ENCODE measurements at places on chromosomes 7 and 10.

DNA sequence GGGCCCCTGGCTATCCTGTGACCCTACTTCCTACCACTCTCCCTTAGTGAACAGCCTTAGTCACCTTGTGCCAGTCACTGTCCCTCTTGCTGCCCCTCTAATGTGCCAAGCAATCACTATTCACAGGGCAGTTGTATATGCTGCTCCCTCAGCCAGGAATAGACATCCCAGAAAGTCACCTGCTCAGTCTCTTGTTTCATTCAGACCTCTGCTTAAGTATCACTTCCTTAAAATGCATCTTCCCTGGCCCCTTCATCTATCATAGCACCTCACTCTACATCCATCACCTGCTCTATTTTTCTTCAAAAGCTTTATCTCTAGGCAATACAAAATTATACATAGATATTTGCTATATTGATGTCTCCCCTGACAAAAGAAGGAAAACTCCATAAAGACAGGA, 328.4 kb upstream of the NFE2L3 start:
- no peak for DNase-seq

DNA sequence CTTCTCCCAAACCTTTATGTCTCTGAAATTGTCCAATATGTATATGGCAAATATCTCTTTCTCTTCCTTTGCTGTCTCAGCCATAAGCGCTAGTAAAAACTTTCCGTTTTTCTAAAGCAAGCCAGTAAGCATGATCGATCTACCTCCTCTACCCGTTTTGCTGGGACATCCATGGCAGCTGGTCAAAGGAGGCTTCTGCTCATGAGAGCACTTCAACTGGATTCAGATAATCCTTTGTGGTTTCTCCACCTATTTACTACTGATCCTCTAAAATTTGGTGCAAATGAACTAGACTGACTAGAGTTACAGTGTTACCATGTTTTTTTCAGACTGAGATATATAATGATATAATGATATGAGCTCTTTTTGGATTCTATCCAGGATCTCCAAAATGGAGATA, 42.7 kb downstream of the GBF1 start:
- DNase-seq, result no peak

GRCh38 chr10:11320809-11321520, 290.5 kb downstream of the USP6NL start:
- DNase-seq, result no peak

DNA sequence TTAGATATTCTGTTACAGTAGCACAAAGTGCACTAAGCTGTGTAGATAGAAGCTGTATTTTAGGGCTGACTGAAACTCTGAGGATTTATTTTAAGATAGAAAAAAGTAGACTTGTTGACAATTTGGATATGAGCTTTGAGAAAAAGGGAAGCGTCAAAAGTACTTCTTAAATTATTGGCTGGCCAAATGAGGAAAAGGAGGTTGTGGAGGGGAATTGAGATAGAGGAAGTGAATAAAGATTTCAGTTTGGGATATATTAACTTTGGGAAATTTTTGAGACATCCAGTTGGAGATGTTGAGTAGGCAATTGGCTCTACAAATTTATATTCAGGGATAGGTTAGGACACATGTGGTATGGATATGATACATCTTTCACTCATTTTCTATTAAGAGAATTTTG, 74.0 kb upstream of the CCDC6 start:
- no peak for DNase-seq

GRCh38 chr7:74569501-74570075, 87.9 kb upstream of the GTF2I start:
- DNase-seq, result no peak

- no peak for DNase-seq
Measured at GRCh38 chr10:79106256-79107050, 37.7 kb downstream of the ZMIZ1 start.

GRCh38 chr7:123148813-123149212, 51.0 kb downstream of the SLC13A1 start:
- DNase-seq, result no peak

- no peak for DNase-seq
Measured at GRCh38 chr10:113329121-113329596, 223.7 kb upstream of the HABP2 start.

- no peak for DNase-seq
Measured at GRCh38 chr10:84360637-84361365, 32.4 kb downstream of the CCSER2 start.

GRCh38 chr10:36129051-36129450, 487.0 kb upstream of the FZD8 start:
- DNase-seq, result no peak

DNA sequence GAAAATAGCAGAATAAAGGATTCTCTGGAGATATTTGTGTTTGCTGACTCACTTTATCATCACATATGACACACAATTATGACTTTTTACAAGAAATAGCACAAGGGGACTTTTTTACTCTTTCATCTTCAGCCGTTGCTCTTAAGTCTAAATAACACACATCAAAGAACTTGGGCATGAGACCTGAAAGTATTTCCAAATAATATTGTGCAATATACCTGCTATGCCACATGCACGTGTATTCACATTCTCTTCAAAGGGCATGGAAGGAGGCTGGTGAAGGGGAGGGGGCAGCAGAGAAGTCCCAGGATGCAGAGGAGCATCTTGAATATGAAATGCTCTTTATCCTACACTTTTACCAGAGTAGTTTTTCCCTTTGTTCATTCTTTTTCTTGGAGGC, 4.1 kb upstream of the ADARB2 start:
- peak; percentile 22 for DNase-seq

DNA sequence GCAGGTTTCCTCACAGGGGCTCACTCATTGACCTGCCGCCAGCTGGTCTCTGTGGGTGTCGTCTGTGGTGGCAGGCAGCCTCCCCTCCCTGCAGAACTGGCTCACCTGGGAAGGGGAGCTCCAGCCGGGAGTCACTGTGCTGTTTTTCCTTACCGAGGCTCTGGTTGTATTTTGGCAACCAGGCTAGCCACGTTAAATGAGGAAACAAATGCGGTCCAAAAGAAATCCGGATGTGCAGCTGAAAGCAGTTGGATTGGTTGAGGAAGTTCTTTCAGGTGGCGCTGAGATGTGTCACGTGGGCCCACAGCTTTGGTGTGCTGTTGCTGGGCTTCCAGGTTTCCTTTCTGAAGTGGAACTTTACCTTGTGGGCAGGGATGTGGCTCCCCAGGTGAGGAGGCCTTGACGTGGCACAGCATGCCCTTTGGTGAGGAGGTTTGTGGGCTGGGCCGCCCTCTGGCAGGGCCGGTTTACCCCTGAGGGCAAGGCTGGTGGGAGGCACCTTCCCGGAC, 14.2 kb downstream of the MTURN start:
- no peak for DNase-seq

DNA sequence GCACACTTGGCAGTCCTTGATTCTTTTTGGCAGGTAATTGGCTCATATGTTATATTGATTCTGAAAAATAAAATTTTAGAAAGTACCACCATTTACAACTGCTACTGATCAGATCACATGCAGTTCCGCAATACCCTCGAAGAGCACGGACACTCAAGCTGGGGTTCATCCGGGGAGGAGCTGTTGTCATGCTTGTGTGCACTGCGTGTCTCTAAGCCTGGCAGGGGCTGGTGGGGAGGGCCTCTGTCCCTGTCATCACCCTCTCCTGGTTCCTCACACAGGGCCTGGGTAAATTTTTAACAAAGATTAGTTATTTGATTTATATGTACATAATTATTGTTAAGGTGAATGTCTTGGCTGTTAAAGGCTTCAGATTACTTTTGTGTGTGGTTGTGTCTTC, 45.2 kb downstream of the TRRAP start:
- DNase-seq, result no peak

GRCh38 chr7:95476072-95476847, 9.5 kb upstream of the ASB4 start:
- DNase-seq, result no peak

- no peak for DNase-seq
Measured at GRCh38 chr10:44897049-44897448, 14.1 kb upstream of the TMEM72 start.

DNA sequence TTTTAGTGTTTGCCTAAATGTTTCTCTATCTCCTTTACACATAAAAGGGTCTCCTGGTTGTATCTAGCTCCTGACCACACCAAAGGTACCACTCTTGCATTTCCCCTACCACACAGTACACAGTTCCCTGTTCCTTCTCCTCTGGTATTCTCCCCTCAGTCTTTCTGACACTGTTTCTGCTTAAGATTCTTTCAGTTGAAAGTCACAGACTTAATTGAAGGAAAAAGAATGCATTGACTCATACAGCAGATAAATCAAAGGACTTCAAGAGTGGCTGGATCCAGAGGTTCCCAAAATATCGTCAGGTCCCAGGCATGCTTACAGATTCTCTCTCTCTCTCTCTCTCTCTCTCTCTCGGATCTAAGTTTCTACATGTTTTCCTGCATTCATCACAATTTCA, 185.6 kb upstream of the LRGUK start:
- DNase-seq, result no peak

DNA sequence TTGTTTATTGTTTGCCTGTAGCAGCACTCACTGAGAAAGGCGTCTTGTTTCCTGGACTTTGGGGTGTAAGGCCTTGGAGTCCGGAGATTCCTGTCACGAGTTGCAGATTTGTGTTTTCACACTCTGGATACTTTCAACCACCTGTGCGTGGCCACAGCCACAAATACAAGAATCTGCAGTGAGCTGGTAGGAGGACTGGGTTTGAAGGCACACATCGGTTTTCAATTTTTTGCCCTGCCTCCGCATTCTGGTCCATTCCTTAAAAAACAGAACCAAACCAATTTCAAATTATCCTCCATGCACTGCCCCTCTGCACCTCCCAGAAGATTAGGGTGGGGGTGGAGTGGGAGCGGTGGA, 619 bp downstream of the EXOC4 start:
- DNase-seq, result peak; percentile 29
